Astrocyte (in vitro differentiated cells and primary cell): ENCODE measurements at places on chromosomes 2 and 18. TPM values are rescaled to one million over a fixed set of nuclear protein-coding genes. Genes with fewer than 3 reads are reported as not detected.
A peak's percentile ranks its signal among the peaks of the same experiment; 100 is the strongest.

DNA sequence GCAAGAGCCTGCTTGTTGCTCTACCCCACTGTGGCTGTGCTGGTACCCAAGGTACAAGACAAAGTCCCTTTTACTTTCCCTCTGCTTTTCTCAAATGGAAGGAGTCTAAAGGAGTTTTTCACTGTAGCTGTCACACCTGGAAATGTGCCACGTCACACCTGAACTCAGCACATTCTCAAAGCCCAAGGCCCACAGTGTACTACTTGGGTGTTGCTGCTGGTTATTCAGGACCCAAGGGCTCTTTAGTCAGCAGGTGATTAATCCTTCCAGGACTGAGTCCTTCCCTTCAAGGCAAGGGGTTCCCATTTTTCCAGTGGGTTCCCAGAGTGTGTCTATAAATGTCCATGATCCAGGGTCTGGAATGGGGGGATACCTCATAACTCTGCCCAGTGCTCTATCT, 63.2 kb upstream of the STK39 start:
- no peak overlapping the region for H3K4me3 ChIP-seq
- DNase-seq = no peak
- H3K36me3 ChIP-seq = no peaks in the 10 kb centered on the region
- no peak overlapping the region for H3K27ac ChIP-seq

DNA sequence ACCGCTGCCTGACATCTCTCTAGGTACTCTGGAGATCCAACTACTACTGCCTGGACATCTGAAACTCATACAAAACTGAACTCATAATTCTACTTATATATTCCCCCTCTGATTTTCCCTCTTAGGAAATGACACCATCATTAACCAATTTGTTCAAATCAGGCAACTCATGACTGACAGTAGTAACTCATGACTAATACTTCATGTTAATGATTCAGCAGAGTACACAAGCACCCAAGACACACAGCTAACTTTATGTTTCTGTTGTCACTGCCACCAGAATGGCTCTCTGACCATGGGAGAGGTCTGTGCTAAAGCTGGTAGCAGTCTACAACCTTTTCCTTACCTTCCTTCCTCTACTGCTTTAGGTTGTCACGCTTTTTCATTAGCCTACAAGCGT, 91.1 kb downstream of the ITSN2 start:
- peaks cover 3% of the 10 kb centered on the region for H3K36me3 ChIP-seq
- H3K27me3 ChIP-seq = no peaks in the 10 kb centered on the region
- H3K27ac ChIP-seq = no peak overlapping the region
- no peak overlapping the region for H3K4me3 ChIP-seq
- DNase-seq = no peak

- H3K4me3 ChIP-seq = no peak overlapping the region
- peaks cover 12% of the 10 kb centered on the region for H3K4me1 ChIP-seq
- H3K27ac ChIP-seq = no peak overlapping the region
Measured at GRCh38 chr2:217552081-217552480, 450.7 kb downstream of the TNS1 start.

DNA sequence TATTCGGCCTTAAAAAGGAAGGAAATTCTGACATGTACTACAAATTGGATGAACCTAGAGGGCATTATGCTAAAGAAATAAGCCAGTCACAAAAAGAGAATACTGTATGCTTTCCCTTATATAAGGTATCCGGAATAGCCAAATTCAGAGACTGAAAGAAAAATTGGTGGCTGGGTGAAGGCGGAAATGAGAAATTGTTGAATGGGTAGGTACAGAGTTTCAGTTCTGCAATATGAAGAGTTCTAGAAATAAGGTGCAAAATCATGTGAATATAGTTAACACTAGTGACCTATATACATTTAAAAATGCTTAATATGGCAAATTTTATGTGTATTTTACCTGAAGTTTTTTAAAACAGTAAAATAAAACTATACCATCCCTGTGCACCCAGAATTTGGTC, 43.1 kb downstream of the RMP24 start:
- no peaks in the 10 kb centered on the region for H3K36me3 ChIP-seq
- H3K27ac ChIP-seq = no peak overlapping the region
- no peak for DNase-seq
- no peak overlapping the region for H3K4me3 ChIP-seq

DNA sequence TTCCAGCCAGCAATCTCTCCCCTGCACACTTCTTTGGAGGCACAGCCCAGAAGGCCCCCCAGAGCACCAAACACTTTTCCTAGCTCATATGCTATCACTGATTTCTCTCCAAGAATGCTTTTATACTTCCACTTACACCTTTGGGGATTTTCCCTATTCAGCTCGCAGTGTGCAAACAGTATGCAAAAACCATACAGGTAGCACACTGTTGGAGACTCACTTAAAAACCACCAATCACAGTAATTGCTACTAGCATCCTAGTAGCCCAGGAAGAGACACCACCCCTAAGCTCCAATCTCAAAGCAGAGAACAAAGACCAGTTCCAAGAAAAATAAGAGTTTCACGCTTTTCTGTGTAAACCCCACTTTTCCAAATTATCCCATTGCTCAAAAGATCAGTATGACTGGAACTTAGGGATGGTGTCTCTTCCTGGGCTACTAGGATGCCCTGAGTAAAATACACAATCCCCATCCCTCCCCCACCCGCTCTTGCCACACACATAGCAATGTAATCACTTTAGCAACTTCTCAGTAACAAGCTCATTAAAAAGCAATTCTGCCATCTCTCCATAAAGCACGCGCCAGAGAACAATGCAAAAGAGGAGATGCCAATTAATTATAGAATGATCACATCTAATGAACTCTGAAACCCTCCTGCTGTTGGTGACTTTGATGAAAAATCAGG, 43.0 kb downstream of the KLF7 start:
- H3K4me3 ChIP-seq = peak overlapping the region; percentile 22
- H3K27ac ChIP-seq = peak overlapping the region; percentile 67

Gene USP40
- total RNA-seq = 23.6 and 25.4 TPM in 2 replicates

Gene NTSR2
- not detected in 2 replicates for total RNA-seq
